ENCODE measurements at places on chromosomes 16 and 17.

DNA sequence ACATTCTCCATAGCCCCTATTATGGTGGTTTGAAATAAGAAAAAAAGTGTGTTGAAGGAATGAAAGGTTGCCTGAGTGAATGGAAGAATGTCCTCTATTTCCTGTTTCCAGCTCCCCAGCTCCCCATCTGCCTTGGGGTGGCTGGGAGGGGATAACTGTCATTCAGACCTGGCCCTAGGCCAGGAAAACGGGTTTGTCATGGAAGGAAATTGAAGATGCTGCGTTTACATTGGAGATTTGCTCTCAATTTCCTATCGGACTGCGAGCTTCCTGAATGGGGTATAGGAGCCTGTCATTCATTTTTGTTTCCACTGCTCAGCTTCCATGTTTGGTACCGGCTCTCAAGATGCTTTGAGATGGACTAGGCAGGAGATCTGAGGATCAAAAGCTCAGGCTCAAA is 2.2 kb upstream of the FZD2 start:
- DNase-seq = no peak

DNA sequence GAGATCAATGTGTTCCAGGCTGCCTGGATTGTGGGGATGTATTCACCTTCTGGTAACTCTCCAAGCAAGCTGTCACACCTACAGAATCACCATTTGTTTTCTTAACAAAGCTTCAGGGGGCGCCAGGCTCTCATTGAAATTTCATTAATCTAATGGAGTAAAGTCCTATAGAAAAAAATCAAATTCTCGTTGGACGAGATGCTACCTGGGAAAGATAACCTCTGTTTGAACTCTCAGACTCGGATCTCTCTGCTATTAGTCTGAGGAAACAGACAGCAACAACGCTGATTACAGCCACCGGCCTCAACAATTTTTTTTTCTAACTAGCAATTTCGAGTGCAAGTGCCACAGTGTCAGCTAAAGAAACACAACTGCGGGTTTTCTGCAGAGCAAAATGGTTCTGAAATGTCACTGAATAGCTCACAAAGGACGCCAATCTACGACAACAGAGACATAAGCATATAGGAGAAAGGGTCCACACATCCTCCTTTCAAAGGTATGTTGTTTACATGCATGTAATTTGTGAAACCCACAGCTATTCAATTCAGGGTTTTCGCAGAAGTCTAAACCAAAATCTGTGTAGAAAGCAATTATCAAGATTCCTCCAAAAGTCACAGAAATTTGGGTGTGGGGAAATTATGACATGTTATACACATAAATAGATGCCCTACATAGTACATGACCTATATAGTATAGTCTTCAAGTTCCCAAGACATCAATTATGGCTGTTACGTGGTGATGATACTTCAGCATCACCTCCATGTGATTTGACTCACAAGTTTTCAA is 135.8 kb downstream of the SKAP1 start:
- peak; percentile 16 for DNase-seq

DNA sequence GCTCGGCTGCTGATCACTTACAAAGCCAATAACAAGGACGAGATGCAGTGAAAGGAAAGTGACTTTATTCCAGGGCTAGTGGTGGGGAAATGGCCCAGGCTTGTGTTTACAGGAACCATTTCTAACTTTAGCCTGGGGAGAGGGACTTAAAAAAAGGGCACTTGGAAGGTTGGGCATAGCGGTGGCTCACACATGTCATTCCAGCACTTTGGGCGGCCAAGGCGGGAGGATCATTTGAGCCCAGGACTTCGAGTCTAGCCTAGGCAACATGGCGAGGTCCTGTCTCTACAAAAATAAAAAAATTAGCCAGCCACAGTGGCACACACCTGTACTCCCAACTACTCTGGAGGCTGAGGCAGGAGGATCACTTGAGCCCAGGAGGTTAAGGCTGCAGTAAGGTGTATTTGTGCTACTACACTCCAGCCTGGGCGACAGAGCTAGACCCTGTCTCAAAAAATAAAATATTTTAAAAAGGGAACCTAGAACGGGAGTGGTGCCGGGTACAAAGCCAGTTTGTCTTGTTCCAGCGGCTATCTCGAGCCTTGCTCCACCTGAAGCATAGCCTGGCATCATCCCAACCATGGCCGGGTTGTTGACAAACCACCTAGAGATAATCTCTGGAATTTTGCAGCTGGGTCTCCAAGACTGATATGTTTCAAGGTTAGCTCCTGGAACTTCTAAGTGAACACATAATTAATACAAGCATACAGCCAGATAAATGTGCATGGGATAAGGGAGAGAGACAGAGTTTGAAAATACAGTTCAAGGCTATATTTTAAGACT is 5.7 kb upstream of the TVP23A start:
- DNase-seq = no peak

DNA sequence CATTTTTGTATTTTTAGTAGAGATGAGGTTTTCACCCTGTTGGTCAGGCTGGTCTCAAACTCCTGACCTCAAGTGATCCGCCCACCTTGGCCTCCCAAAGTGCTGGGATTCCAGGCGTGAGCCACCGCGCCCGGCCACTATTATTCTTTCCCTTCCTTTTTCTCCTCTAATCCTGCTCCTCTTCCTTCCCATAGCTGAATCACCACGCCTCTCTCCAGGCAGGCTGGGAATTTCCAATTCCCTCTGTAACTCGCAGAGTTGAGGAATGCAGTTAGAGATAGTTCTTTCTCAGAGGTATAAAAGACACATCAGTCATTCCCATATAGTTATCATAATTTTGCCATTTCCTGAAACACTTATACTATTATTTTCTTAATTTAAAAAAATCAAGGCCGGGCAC is 11.2 kb downstream of the METTL16 start:
- no peak for DNase-seq

GRCh38 chr16:84740596-84741116 is 40.9 kb downstream of the USP10 start:
- DNase-seq = no peak

DNA sequence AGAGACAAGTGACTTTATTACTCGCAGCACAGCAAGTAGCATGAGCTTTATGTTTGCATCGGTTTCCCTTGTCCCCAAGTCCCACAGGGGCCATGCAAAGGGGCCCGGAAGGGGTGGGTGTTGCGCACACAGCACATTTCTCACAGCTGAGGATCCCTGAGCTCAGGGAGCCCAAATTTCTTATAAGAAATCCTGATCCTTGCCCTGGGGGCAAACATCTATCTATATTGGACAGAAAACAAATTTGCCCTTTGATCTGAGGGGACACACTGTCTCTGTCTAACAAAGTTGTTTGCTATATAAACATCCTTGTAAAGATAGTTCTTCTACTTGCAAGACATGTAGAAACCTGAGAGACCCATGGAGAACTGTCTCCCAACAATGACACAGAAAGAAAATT is 35.7 kb upstream of the MEAK7 start:
- no peak for DNase-seq

- DNase-seq = no peak
Measured at GRCh38 chr16:87463722-87464690, 28.8 kb downstream of the ZCCHC14 start.
